Kasumi-1 (cell line): ENCODE measurements at places on chromosomes 11 and 22.

DNA sequence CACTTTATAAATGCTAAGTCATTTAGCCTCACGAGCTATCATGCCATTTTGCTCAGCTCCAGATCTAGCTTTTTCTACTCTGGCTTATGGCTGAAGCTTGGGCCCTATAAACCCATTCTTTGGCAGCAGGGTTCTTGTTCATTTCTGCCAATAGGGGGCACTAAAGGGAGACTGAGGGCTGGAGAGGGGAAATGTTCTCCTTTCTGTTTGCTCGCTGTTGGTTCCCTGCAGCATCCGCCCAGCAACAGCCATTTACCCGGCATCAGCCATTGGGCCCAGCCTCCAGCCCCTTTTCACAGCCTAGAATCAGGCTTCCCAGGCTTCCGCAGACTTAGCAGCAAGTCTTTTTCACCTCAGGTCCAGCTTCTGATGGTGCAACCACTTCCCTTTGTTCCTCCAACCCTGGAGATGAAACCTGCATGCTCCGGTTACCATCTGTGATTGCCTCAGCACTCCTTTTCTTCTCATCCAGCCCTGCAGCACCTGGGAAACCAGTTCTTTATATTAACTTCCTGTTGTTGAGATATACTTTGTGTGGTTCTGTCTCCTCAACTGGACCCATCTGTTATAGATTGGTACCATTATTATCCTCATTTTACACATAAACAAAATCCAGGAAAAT is 4.2 kb upstream of the ME3 start:
- peak; percentile 26 for DNase-seq

DNA sequence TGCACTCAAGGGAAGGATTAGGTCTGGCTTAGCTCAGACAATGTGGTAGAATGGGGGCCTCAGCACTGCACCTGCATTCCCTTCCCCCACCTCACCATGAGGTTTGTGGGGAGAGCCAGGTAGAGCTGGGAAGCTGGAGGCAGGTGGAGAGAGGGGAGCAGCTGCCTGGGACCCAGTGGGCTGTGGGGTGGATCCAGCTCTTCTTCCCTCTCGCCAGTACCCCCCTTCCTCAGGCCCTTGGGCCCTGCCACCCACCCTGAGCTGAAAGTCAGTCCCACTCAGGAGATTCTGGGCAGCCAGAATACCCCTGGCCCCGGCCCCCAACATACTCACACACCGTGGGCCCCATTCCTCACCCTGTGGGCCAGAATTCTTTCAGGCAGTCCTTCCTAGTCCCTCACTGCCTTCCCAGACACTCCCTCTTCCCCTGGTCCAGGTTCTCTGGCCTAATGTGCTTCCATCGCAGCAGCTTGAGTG is 3.1 kb upstream of the POLD4 start:
- DNase-seq, result no peak

GRCh38 chr11:33000181-33000580 is 15.5 kb upstream of the DEPDC7 start:
- no peak for DNase-seq

GRCh38 chr11:61787928-61788491 is 4.4 kb downstream of the TMEM258 start:
- DNase-seq, result peak; percentile 69

GRCh38 chr11:91639359-91639758 is 585.3 kb upstream of the FAT3 start:
- no peak for DNase-seq

DNA sequence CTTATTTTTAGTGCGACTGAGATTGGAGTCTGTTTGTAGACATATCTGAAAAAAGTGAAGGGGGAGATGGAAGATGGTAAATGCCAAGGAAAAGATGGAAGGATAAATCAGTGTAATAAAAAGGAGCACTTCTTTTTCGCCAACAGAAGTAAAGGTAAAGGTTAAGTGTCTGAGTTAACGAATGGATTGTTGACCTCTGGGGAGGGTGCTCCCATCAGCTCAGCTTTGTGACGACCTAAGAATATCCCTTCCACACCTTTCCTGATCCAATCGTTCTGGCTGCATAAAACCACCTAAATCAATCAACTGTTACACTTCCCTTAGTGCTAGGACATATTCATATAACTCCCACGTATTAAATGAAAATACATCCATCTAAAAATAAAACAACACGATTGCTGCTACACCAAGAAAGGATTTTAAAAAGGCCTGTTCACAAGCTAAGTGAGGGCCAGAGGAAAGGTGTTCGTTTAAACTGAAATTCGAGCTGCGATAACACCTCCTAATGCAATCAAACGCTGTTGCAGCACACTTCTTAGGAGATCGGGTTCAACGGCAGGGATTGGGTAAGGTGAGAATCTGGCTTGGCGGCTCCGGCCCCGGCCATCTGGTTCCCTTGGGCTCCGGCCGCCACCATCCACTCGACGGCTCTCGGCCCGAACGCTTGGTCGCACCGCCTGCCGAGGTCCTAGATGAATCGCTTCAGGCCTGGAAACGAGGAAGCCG is 658 bp downstream of the C11orf71 start:
- DNase-seq, result peak; percentile 21

DNA sequence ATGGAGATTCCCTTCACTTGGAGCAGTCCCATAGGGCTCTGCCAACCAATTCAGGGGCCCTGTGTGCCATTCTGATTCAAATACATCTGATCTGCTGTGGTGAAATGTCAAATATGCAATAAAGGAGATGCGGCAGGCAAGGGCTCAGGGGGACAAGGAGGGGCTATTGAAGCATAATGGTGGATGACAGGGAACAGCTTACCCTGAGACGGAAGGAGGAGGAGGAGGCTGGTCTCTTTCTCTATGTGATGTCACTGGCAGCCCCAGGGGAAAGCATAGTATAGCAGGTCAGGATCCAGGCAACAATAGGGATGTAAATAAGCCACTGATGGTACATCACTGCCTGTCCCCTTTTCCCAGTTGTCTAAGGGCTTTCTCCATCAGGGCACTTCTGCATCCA is 350.9 kb upstream of the SYN3 start:
- DNase-seq, result no peak
